ENCODE measurements at places on chromosomes 7 and 10. TPM values are rescaled to one million over a fixed set of nuclear protein-coding genes. Genes with fewer than 3 reads are reported as not detected.
A peak's percentile ranks its signal among the peaks of the same experiment; 100 is the strongest.

Gene CUL1
- total RNA-seq, result 38.5 TPM

Gene PKD2L1
- not detected for total RNA-seq

Gene RELN
- total RNA-seq, result 7.4 TPM

Gene GHITM
- total RNA-seq, result 87.9 TPM

Gene CH25H
- 0.74 TPM for total RNA-seq

Gene CALCR
- total RNA-seq, result not detected

Gene HYAL4
- 0.49 TPM for total RNA-seq

DNA sequence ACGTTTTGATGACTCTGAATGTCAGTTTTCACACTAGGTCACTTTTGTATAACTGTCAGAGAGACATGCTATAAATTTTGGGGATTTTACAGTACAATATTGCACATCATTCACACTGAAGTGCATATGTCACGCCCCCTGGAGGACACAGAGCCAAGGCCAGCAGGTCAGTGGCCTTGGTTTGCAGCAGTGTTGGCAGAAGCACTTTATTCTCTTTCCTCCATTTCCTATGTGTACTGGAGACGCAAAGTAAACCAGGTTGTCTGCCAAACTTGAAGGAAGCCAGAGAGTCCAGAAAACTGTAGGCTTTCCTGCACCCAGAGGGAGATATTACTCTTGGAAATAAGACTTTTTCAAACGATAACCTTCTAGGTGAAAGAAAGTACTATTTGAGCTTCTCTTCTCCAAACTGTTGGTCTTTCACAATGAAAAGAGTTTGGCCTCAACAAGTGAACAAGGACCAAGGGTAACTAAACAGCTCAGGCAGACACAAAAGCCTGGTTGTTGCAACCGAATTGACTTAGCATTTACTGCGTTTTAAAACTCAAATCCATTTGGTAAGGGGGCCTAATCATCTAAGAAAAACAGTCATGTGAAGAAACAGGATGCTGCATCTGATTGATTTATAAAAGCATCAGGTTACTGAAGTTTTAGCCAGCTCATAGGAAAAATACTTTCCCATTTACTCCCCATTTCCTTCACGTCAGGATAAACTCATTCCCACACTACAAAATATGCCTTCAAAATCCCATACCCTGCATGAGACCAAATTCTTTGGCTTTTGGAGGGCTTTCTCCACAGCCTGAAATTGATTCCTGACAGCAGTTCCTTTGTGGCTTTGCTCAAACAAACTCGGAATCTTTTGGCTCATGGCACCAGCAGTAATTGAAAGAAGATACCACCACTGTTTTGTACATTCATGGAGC is 83.0 kb upstream of the SEC61G start:
- peaks cover 28% of the 10 kb centered on the region for H3K4me1 ChIP-seq
- no peaks in the 10 kb centered on the region for H3K36me3 ChIP-seq
- peak overlapping the region; percentile 64 for H3K27ac ChIP-seq
- no peak for DNase-seq
- H3K4me3 ChIP-seq, result no peak overlapping the region

GRCh38 chr10:18306031-18306430 is 165.8 kb downstream of the CACNB2 start:
- no peak overlapping the region for H3K27ac ChIP-seq
- no peak overlapping the region for H3K4me3 ChIP-seq
- no peaks in the 10 kb centered on the region for H3K27me3 ChIP-seq
- DNase-seq, result no peak

DNA sequence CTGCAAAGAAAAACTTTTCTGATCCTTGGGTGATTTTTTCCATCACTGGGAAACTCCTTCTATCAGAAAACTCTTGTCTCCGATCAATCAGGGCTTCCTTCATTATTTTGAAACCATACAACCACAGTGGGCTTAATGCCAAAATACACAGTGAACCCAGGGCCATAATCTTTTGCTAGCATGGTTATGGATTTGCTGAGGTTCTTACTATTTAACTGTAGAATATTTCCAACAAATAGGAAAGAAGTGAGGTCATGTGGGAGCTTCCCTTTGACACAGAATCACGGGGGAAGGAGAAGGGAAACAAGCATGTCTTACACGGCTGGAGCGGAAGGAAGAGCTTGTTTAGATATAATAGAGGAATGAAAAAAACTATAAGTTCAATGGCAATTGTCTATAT is 1241.7 kb downstream of the REEP3 start:
- H3K4me3 ChIP-seq, result no peak overlapping the region
- no peaks in the 10 kb centered on the region for H3K27me3 ChIP-seq
- H3K36me3 ChIP-seq, result no peaks in the 10 kb centered on the region
- DNase-seq, result no peak

DNA sequence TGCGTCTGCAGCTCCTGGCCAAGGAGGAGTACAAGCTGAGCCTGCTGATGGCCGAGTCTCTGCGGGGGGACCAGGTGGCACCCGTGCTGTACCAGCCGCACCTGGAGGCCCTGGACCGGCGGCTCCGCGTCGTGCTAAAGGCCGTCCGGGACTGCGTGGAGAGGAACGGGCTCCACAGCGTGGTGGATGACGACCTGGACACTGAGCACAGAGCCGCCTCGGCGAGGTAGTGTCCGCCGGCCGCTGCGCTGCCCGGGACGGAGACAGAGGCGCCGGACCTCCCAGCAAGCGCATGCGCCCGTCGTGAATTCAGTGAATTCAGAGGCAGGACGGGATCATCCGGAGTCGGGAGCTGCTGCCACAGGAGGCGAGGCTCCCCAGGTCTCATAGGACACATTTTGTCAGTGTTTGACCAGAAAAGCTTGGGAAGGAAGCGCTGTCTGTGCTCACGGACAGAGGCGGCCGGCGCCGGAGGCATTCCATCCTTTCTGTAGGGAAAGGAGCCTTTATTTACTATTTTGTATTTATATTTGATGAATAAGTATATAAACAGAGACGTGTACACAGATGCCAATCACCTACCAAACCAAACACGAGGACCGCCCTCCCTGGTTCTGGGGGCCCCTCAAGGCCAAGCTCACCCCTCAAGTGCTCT is 30.1 kb upstream of the FOXL3 start:
- H3K4me1 ChIP-seq, result no peaks in the 10 kb centered on the region
- H3K27ac ChIP-seq, result no peak overlapping the region
- DNase-seq, result no peak
- no peak overlapping the region for H3K4me3 ChIP-seq
- no peaks in the 10 kb centered on the region for H3K27me3 ChIP-seq

- H3K4me1 ChIP-seq, result no peaks in the 10 kb centered on the region
- no peaks in the 10 kb centered on the region for H3K27me3 ChIP-seq
- no peak overlapping the region for H3K4me3 ChIP-seq
- DNase-seq, result no peak
Measured at GRCh38 chr10:68125772-68126171, 16.5 kb downstream of the MYPN start.
